Stimulated activated CD4-positive, alpha-beta T cell treated with anti-CD3 and anti-CD28 coated beads, Interleukin-15, amount 100 ng/mL, for 1 hour (primary cell): ENCODE measurements at places on chromosomes 7 and 10.

DNA sequence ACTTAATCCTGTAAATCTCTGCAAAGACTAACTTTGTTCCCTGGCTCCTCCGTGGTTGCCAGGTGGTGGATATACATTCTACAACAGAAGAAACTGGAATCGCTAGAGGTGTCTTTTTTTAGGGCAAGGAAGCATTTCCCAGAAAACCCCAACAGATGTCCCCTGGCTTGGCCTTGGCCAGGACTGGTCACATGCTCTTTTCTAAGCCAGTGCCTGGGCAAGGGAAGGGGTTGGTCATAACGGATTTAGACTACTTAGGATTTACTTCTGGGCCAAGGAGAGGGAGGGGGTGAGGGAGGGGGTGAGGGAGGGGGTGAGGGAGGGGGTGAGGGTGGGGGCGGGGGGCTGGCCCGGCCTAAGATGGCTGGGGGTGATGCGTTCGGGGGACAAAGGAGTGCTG, 105.7 kb downstream of the SNX10 start:
- no peak for DNase-seq

DNA sequence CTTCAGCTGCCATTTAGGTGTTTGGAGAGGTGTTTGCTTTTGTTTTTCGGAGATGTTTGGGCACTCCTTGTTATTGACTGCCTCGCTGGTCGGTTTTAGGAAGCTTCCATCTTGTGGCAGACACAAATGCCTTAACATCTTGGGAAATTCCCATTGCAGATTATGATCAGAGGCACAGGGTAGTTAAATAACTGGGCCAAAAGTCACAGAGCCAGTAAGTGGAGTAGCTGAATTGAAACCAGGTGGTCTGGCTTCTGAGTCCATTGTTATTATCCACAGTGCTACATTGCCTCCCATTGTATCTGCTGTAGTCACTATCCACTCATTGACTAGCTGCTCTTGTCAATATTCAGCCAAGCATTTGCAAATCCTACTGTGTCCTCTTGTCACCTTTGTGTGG, 138.2 kb upstream of the PLPP4 start:
- DNase-seq, result no peak

- no peak for DNase-seq
Measured at GRCh38 chr10:30943451-30943850, 88.2 kb downstream of the ZNF438 start.

- DNase-seq, result no peak
Measured at GRCh38 chr10:117386805-117387204, 11.6 kb upstream of the PDZD8 start.

GRCh38 chr10:69093933-69094332, 6.0 kb downstream of the SRGN start:
- DNase-seq, result no peak

GRCh38 chr10:404346-404745, 269.1 kb downstream of the ZMYND11 start:
- no peak for DNase-seq

GRCh38 chr10:22580711-22581110, 133.7 kb downstream of the PIP4K2A start:
- no peak for DNase-seq

- DNase-seq, result no peak
Measured at GRCh38 chr10:17237149-17237527, 9.1 kb downstream of the VIM start.

GRCh38 chr7:80230327-80230726, 95.7 kb downstream of the GNAI1 start:
- DNase-seq, result no peak

DNA sequence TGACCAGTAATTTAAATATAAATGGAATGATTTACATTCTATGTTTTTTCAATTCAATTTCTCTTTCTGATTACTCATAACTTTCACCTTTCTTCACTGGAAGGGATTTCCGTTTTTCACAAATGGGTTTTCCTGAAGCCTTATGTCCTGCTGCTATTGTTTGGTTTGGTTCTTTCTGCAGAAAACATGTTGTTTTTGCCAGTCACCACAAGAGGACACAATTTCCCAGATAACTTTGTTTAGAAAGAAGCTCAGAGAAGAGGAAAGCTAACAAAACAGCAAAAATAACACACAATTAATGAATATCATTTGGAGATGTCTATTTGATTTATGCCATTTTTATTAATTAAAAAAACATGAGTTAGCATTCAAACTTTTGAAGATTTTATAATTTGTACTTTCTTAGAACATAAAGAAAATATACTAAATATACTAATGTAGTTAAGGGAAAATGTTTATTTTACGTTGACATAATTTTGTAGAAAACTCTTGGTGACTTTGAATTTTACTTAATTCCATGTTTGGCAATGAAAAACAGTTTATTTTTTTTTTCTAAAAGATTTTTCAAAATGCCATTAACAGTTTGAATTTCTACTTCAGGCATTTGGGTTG, 4.6 kb upstream of the TWIST1 start:
- no peak for DNase-seq

DNA sequence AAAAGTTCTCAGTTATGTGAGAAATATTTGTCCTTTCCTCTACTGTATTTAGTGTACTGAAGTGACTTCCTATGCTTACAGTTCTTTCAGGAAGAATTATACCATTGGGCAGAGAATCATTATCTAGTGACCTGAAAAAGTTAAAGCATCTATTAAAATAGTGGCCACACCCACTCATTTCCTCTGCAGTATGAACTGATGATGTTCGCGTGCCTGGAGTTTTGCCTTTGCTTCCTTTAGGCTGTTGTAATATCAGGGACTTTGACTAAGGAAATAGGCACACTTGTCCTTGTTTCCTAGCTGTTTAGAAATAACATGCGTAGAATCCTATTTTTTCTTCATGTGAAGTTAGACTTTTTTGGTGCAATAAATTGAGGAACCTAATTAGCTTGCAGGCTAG, 100.7 kb downstream of the ZMYND11 start:
- no peak for DNase-seq

DNA sequence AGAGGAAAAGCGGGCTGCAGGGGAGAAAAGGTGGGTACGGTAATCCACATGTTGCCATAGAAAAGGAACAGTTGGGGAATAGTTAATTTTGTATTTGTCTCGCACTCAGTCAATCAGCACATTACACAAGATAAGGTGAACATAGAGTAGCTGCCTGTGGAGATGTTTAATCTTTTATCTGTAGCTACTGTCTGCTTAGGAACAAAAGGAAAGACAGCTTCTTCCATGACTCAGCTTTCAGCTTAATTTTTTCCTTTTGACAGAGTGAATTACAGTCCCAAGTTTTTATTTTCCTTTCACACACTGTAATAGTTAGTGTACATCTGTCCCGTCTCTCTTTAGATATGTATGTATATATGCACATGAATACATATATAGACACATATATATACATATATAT, 39.3 kb upstream of the PODXL start:
- no peak for DNase-seq

- DNase-seq, result no peak
Measured at GRCh38 chr7:128829391-128830166, 627 bp upstream of the FLNC start.

- no peak for DNase-seq
Measured at GRCh38 chr7:94510582-94511496, 1.2 kb downstream of the CASD1 start.

- no peak for DNase-seq
Measured at GRCh38 chr7:67359900-67360299, 363.3 kb downstream of the TYW1 start.

DNA sequence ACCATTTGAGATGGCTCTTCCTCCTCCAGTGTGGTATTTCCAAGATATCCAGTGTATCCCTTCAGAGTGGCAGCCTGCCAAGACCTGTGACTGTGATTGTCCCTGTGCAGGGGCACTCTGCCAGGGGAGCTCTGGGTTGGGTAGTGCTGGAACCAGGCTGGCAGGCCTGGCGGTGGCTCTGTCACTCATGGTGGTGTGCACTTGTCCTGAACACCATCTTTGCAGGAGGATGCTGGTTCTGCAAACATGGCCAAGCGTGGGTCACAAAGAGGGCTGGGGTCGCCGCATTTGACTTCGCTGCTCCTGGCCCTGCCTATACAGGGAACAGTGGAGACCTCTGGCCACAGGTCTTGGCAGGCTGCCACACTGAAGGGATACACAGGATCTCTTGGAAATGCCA, 205.2 kb downstream of the PRPF18 start:
- no peak for DNase-seq

- DNase-seq, result no peak
Measured at GRCh38 chr10:3524086-3524960, 260.7 kb downstream of the KLF6 start.

DNA sequence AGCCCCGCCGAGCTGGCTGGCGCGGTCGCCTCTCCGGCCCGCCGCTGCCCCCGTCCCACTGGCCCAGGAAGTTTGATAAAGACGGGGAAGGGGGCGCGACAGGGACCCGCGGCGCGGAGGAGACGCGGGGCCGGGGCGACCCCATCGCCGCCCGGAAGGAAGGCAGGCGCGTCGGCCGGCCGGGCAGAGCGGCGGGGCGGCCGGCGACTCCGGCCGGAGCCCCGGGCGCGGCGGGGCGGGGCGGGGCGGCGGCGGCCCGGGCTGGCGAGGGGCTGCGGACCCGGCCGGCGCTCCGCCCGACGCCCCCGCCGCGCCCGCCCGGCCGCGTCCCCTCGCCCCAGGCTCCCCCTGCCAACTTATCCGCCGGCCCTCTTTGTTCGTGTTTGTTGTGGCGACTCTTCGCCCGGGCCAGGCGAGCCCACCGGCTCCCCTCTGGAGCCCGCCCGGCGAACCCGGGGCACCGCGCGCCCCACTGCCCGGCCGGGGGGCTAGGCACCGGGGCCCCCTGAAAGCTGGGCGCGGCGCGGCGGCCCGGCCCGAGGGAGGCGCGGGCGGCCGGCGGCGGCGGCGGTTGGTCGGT, 571 bp downstream of the KDM7A start:
- DNase-seq, result no peak

DNA sequence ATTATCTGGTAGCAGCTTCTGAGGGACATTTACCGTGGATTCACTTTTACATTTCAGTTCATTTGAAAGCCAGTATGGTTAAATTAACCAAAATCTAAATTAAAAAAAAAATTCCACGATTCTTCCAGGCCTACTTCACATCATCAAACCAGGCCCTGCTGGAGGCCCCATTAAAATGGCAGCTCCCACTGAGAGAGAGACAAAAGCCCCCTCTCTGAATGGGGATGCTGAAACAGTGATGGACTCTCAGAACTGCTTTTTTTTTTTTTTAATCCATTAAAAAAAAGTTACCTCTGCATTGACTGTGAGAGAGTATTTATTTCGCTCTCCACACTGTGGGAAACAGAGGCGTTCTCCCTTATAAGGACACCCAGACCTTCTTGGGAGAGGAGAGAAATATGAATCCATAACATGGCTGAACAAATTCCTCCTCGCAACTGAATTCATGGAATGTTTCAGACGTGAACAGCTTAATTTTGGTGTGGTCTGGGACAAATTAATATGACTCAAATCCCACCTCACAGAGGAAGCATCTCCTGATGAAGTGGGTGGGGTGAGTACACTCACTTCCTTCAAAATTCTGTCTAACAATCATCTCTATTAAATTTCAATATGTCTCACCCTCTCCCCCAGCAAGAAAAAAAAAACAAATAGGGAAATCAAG, 73.5 kb downstream of the SAMD9 start:
- no peak for DNase-seq

GRCh38 chr7:27107391-27108381, 5.2 kb upstream of the HOXA2 start:
- DNase-seq, result no peak

- no peak for DNase-seq
Measured at GRCh38 chr10:70847659-70848360, 32.1 kb downstream of the SGPL1 start.

DNA sequence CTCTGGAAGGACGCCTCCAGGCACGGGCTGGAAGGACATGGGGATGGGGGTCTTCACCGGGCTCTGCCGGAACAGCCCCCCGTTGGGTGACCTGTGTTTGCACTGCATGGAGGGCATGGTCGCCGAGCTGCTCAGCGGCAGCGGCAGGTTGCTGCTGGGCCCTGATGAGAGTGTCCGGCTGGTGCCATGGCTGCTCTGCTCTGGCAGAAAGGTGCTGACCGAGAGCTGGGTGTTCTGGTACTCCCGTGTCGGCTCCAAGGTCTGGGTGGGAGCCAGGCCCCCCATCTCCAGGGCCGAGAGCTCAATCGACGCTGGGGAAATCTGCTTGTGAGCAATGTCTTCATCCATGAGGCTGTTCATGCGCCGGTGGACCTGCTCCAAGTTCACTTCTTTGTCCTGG, 764.3 kb downstream of the GRID1 start:
- DNase-seq, result no peak
